ENCODE measurements at places on chromosomes 13 and 19.

DNA sequence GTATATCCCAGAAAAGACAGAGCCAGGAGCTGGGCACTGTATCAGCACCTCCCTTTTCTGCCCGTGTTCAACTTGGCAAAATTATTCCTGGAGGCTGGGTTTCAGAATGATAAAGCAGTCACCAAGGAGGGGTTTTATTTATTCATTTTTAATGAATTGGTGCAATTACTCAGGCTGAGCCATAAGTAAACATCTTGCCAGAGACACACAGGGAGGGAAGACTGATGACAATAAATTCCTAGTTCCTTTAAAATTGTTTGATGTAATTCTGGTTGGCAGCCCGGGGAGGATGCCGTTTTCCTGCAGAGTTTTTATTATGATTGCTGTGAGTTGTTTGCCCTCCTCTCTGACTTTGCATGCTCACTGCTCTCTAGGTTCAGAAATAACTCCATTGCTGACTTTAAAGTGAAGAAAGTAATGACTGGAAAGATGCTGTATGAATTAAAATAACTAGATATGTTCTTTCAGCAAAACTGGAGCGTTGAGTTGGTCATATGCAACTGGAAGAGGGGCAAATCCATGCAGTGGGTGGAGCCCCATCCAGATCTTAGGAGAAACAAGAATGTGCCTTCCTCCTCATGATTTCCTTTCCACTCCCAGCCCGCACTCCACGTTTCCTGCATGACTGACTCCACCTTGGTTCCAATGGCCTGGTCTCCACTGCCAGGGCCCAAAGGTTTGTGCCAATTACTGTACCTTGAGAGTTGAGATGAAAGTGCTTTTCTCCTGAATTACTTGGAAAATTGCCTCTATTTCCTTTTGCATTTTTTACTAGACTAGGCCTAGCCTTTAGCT, 182.1 kb downstream of the RFC3 start:
- DNase-seq, result no peak

DNA sequence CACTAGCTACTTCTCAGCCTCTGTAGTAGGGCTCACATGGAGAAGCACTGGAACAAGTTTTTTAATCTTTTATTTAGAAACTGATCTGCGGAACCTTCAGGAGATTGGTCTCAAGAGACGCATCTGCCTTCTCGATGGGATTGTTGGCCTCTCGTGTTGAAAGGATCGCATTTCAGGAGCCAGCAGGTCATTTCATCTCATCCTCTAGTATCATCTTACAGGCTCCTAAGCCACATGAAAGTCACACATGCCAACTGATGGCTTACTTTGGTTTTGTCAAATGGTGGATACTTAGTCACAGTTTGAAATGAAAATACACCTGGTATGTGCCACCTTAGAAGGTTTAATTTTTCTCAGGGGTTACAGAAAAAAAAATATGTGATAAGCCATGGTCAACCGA, 1703.6 kb downstream of the EFNB2 start:
- DNase-seq, result no peak

GRCh38 chr13:46655377-46656180, 102.6 kb downstream of the LRCH1 start:
- DNase-seq, result no peak

DNA sequence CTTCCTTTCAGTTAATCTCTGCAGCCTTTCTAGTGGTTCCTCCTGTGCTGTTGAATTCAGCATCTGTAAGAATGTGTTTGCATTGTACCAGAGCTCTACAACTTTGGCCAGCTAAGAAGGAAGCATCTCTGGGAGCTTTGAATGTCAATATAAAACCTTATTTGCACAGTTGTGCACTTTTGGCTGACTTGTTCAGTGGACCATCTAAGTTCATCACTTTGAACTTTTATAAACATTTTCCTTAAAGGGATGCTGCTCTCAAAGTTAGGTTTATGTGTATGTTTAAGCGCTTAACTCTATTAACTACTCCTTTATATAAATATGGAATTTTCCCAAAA, 15.6 kb downstream of the POLR1D start:
- DNase-seq, result no peak

GRCh38 chr13:30569901-30570576, 47.7 kb upstream of the USPL1 start:
- DNase-seq, result peak; percentile 94

- no peak for DNase-seq
Measured at GRCh38 chr19:5600797-5601196, 21.8 kb downstream of the SAFB2 start.

GRCh38 chr13:47832458-47832972, 168.6 kb downstream of the SUCLA2 start:
- no peak for DNase-seq

DNA sequence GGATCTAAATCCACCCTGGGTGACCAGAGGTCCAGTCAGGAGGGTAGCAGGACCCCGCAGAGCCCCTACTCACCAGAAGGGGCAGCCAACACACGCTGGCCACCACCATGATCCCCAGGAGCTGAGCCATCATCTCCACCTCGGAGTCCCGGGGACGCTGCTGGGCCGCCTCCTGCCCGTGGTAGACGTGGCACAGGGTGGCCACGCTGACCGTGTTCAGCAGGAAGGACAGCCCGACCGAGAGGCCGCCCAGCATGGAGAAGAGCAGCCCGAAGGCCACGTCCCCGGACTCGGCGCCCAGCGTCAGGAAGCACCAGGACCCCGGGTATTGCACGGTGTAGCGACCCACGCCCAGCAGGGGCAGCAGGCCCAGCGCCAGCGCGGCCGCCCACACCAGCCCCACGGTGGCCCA, 6.9 kb downstream of the TBXA2R start:
- no peak for DNase-seq

DNA sequence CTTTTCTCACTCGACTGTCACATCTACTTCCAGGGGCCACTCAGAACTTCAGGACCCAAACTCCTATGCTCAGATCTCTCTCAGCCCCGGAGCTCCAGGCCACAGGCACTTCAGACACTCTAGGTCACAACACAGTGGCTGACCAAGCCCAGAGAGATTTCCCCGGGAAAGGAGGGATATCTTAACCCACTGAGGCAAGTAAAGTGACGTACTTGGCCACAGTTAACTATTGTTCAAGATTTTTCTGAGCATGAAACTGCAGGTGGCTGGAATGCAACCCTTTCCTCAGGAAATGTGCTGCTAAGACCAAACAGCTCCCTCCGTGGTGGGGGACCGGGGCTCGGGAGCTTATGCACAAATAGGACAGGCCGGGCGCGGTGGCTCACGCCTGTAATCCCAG, 23.9 kb downstream of the OPA3 start:
- no peak for DNase-seq

DNA sequence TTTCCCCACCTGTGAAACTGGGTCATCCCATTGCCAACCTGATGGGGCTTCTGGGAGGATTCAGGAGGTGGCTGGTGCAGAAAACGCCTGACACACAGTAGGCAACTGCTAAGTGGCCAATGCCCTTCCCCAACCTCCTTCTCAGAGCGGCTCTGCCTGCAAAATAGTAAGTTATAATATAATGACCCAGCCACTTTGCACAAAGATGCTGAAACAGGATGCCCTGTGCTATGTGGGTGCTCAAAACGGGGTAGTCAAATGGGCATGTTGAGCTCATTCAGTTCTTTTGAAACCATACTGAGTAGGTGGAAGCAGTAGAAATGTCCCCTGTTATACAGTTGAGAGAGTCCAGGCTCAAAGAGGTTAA, 507 bp downstream of the MARCHF2 start:
- DNase-seq, result no peak
